Lower lobe of right lung (tissue), 2 donors: ENCODE measurements at places on chromosomes 5 and 9.

DNA sequence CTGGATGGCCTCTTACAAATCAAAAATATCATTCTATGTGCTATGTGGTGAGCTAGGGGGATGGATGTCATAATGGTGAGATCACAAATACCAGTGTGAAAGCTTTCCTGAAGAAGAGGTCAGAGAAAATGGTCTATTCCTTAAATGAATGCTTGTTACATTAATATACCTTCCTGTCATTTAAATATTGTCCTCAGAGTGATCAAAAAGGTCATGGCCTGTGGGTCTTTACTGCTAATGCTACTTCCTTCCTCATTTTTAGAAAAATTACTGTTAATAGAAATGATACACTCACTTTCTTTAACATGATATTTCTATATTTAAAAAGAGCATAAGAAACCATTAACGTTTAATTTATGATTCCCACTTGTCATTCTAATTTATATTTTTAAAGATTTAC, 9.7 kb downstream of the OMD start:
- no peak for DNase-seq

GRCh38 chr9:93064392-93065134, 6.1 kb downstream of the SUSD3 start:
- DNase-seq = peak; percentile 72

DNA sequence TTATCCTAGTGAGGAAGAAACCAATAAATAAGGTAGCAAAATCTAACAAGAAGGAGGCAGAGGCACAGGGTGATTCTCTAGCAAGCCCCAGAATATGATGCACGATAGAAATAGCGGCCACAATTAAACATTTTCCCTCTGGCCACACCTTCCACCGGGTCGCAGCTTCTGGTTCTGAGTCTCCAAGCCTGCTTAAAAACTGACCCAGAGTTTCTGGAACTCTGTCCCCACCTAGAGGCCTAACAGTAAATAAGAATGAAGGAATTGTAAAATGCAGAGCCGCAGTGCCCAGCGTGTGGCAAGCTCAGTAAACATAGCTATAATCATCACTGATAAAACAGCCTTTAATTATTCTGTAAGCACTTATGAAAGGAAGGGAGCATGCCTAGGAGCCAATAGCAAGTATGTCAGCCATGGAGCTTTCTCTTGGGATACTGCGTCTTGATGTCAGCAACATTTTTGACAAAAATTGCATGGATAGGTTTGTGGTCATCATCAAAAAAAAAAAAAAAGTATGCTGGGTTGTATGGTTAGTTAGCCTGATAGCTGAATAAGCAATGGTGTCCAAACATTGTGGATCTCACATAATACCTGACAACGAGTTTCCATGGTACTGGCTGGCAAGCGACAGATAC, 465.5 kb downstream of the DNAH5 start:
- DNase-seq = no peak

DNA sequence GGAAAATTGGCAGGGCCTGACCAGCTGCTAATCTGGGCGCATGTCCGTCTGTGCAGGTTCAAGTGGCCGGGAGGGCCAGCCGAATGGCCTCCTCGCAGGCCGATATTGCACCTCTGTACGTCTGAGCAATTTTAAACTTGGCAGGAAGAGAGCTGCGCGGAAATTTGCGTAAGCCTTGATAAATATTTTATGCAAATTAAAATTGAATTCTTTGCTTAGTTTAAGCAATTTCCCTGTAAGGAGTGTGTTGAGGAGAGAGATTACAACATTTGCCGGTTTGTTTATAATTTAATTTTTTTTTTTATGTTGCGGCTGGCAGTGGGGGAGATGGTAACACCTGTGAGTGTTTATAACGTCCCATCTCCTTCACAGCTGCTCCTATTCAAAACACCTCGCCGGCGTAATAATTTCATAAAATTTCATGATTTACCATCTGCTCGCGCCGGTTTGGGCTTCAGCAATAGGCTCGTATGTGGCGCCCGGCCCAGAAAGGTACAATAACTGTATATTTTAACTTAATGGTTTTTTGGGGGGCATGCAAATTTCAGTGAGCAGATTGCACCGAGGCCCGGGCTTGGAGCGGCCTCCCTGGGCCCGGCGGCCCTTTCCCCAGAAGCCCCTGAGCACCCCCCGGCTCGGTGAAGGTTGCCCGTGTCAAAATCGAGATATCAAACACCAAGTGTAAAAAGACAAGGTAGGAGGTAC, 269.4 kb upstream of the MVB12B start:
- no peak for DNase-seq

GRCh38 chr9:3846573-3846972, 320.8 kb upstream of the RFX3 start:
- DNase-seq = no peak

GRCh38 chr9:68560071-68560844, 19.6 kb upstream of the TMEM252 start:
- DNase-seq = peak; percentile 71

DNA sequence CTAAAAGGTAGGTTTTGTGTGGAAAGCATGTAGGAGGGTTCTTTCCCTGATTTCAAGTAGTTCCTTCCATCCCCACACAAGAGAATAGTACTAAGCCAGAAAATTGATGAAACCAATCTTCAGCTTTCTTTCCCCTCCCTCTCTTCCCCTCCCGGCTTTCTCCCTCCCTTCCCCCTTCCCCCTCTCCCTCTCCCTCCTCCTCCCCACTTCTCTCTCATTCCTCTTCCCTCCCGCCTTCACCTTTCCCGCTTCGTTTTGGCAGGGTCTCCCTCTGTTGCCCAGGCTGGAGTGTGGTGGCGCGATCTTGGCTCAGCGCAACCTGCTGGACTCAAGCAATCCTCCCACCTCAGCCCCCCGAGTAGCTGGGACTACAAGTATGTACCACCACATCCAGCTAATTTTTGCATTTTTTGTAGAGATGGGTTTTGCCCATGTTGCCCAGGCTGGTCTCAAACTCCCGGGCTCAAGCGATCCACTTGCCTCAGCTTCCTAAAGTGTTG, 85.8 kb downstream of the ZCCHC7 start:
- no peak for DNase-seq

DNA sequence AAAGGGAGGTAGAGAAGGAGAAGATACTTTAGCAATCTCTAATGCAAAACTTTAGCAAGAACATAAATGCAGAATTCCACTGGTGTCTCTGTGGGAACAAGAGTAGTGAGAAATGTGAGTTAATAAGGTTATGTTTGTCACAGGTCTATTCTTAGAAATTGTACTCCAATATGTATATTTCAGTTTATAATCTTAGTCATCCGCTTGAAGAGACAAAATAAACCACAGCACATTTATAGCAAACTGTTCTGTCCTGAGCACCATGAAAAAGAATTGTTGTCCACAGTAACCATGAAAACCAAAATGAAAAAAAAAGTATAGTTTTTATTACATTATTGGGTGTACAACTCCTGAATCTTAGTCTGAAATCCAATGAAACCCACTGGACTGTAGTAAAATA, 93.6 kb upstream of the TSLP start:
- DNase-seq = no peak

GRCh38 chr9:110842169-110842568, 173.6 kb downstream of the MUSK start:
- no peak for DNase-seq

GRCh38 chr5:100186181-100186580, 349.0 kb upstream of the FAM174A start:
- no peak for DNase-seq

DNA sequence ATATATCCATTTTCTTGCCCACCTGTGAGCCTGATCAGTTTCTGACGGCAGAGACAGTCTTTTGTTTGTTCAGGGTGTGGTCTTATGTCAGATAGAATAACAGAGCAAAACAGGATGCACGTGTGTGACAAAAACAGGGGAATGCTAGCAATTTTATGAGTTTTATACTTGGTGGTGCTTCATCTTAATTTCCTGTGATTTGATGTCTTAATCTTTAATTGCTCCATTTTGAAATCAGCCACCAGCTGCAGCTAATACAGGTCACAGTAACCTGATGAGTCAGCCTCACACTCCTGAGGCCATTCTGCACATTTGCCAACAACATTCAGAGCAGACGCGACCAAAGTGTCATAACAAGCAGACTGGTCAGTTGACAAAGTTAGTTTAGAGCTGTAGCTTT, 42.3 kb upstream of the JMY start:
- DNase-seq = no peak

GRCh38 chr9:114430457-114430856, 42.7 kb upstream of the AKNA start:
- no peak for DNase-seq

- DNase-seq = peak; percentile 77
These were observed 71.4 kb downstream of the RALGPS1 start for GRCh38 chr9:126985870-126986498.

GRCh38 chr9:130112538-130113151, 58.9 kb downstream of the GPR107 start:
- DNase-seq = peak; percentile 10

GRCh38 chr9:38412751-38413150, 11.5 kb downstream of the IGFBPL1 start:
- no peak for DNase-seq

- DNase-seq = no peak
These were observed 5.4 kb upstream of the ANKRD31 start for GRCh38 chr5:75242067-75242466.

DNA sequence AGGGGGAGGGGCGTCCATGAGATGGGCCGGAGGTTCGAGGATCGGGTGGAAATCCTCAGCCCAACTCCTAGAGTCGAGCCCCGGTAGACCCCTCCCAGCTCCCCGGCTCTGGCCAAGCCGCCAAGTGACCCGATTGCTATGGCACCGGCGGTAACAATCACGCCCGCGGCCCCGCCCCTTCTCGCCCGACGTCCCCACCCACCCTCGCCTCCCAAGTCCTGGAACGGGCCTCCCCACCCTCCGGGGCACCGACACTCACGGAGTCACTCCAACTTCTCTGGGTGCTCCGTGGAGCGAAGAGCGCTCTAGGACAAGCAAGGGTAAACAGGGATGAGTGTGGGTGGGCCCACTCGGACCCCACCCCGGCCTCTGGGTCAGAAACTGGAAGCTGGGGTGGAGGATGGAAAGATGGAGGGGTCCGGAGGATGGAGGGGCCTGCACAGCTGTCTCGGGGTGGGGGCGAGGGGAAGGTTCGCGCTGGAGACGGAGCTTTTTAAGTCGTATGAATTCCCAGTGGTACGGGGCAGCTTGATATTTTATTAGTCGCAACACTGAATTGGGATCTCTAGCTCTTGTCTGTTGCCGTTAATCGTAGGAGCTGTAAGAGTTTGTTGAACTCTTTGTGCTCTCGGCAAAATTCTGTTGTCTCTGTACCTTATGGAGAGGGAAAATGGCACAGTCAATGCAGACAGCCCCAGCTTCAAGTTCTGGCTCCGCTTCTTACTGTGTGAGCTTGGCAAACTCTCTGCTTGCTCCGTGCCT, at the start of gene SPACA9:
SPACA9 (plus strand) TSS at position 204 of the 762 bp plus-strand sequence. CDS start 5,050 bp downstream, outside the sequence.
- peak; percentile 85 for DNase-seq

- DNase-seq = no peak
These were observed 274.6 kb downstream of the ARHGEF28 start for GRCh38 chr5:73900566-73900965.

DNA sequence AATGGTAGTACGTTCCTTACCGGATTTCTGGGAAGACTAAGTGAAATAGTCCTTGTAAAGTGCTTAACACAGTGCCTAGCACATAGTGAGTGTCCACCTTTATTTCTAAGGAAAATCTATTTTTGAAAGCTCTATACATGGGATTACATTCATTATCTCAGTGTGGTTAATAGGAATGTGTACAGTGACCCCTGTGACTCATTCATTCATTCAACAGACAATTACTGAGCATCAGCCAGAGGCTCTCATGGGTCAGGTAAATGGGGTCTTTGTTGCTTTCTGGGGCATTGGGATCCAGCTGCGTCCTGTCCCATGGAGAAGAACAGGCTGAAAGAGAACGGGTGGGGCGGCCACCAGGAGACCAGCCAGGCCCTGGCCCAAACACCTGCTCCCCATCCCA, 226.2 kb upstream of the TBC1D2 start:
- DNase-seq = no peak

GRCh38 chr5:132500931-132501628, 10.5 kb upstream of the IRF1 start:
- DNase-seq = peak; percentile 74

GRCh38 chr5:142826093-142826492, 55.9 kb downstream of the ARHGAP26 start:
- DNase-seq = no peak

- no peak for DNase-seq
These were observed 140.5 kb downstream of the MUSK start for GRCh38 chr9:110809038-110809595.

- DNase-seq = no peak
These were observed 471.4 kb downstream of the MAN2A1 start for GRCh38 chr5:110161162-110161561.

- no peak for DNase-seq
These were observed 883.6 kb downstream of the TAF11L14 start for GRCh38 chr5:18517641-18518380.
